ENCODE measurements at places on chromosomes 6 and 20.

DNA sequence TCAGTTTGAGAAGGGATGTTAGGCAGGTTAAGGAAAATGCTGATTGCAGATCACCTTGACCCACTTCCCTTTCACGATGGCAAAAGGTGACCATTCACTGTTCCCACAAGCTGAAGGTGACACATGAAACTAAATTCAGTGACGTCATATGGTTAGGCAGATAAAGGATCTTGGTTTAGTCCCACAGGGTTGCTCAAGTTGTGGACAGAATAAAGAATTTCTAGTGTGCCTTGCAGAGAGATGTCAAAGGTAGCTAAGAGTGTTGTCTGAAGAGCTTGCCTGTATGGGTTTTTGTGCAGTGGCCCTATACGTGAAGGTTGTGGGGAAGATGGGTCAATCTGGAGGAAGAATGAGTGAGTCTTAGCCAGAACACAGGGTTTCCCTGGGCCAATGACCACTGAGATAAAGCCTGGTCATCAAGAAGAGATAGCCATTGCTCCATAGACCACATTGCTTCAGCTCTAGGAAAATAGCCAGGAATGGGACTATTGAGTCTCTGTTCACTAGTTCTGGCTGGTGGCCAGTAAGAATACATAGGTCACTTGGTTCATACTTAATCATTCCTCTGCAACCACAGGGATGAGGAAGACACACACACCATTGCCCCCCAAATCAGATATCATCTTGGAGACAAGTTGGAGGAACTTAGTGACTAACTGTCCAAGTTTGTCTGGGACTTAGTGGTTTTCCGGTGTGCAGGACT, 148.5 kb upstream of the ATXN1 start:
- no peak for DNase-seq

DNA sequence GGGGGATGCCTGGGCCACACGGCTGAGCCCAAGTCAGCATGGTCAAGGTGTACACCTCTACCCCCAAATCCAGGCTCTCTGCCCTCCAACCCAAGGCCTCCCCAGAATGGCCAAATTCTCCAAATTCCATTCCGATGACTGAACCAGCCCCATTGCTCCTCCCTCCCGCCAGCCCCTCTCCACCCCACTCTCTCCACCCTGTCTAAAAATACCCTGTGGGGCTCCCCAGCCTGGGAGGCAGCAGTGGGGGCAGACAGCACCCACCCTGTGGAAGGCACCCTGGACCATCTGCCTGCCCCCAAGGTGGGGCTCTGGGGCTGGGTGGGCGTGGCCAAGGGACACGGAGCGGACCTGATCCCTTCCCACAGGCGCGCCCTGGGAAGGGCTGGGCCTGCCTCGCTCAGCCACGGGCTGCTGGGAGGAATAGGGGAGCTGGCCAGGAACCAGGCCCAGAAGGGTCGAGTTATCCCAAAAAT, 11.4 kb downstream of the TEAD3 start:
- no peak for DNase-seq

DNA sequence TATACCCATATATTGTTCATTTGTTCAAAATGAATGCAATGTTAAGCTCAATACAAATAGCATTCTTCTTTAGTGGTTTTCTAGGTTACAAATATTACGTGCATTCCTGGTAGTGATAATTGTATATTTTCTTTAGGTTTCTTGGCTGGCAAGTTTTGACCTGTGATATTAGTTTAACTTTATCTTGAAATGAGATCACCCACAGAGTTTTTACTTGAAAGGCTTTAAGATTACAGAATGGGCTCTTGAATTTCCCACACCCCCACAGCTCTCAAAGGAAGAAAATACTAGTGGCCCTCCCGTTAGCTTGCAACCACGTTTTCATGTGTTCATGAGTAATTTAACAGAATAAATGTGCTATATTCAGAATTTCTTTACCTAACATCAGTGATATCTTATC, 1315.5 kb upstream of the GJE1 start:
- DNase-seq = no peak

DNA sequence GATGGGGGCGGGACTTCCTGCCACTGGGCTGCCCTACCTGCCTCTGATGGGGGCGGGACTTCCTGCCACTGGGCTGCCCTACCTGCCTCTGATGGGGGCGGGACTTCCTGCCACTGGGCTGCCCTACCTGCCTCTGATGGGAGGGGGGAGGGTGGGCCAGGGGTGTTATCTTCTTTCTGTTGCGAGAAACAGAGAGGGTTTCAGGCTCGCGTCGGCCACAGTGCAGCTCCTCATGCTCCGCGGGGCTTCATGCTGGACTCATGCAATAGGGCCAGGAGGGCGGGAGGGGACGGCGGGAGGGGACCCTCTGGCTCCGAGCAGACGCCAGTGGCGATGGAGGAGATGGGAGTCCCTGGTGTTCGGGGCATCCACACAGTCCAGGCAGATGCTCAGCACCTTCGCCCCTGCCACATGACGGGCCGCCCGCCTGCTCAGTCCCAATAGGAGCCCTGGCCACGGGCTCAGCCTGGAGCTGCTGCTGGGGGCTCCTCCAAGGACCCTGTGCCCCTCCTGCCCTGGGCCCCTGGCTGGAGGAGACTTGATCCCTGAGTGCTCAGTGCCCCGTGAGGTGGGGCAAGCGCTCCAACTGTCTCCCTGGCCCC, 48.8 kb upstream of the CHRNA4 start:
- DNase-seq = no peak

DNA sequence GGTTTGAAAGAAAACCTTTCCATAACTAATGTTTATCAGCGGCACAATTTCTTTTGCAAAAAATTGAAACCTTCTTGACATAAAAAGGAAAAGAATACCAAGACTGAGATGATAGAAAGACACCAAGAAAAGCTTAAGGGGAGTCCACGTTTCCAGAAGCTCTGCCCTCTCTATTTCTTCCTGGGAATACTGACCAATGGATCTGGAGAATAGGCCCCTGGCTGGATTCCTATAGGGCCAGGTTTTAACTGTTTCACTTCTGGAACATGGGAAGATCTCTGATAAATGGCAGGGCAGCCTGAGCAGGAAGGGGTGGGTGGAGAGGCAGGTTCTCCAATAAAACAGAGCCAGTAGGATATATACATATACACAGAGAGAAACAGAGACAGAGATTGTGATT, 413.4 kb upstream of the JARID2 start:
- DNase-seq = no peak

DNA sequence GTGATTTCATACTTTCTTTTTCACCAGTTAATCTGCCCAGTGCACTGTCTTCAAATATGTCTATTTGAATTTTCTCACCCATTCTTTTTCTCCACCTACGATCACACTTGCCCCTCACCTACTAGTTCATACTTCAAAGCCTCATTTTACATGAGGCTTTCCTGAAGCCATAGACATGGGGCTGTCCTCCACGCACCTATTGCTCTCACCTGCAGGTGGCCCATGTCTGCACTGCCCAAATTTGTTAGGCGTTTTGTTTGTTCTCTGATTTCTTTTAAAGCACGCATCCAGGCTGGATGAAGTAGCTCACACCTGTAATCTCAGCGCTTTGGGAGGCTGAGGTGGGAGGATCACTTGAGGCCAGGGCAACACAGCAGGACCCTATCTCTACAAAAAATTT, 106.8 kb upstream of the RIPOR2 start:
- no peak for DNase-seq

DNA sequence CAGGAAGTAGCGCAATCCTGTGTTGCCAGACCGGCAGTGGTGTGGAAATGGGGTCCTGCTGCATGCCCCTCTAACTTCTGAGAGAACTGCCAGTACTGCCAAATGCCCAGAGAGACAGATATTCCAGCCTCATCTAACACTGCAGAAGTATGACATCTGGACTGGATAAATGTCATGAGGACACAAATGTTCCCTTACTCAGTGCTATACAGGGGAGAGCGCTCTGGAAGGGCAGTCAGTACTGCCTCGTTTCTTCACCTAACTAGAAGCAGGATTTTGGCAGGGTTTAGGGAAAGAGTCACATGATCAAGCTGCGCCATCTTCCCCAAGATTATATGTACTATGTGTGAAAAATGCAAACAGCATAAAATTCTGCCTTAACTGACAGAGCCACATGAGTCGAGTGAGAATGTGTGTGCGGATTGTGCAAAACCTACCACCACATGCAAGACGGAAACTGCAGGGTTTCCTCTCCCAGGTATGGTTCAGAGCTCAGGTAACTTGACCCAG, 59.7 kb downstream of the B4GALT5 start:
- peak; percentile 50 for DNase-seq

DNA sequence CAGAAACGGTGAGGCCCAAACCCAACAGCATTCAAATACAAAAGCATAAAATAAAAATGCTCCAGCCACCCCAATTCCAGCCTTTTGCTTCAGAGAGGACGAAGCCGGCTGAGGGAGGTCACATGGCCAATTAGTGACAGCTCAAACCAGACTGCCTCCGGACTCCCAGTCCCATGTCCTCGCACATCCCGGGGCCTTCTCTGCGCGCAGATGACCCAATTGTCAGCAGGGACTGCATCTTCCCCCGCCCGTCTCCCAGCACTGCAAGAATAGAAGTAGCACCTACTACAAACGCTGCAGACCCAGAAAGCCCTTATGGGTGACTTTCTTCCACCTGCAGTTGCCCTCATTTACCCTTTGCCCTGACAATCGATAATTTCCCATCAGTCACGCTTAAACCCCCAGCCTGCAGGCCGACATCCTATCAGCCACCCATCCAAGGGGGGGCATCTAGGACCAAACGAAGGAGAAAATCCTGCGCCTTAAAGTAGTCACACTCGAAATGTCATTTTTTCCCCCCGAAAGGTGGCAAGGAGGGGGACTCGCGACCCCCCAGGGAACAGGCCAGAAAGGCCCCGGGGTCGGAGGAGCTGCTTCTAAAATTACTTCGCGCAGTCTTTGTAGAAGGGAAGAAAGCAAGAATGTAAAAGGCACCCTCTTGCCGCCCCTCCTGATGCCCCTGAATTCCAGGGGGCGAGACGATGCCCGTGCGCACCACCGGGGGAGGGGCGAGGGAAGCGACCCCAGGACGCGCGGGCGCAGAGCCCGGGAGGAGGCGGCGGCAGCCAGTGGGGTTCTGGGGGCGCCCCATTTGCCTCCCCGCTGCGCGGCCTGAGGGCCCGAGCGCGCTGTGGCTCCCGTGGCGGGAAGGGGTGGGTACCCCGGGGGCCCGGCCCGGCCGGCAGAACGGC, 792 bp downstream of the SLC23A2 start:
- DNase-seq = no peak

DNA sequence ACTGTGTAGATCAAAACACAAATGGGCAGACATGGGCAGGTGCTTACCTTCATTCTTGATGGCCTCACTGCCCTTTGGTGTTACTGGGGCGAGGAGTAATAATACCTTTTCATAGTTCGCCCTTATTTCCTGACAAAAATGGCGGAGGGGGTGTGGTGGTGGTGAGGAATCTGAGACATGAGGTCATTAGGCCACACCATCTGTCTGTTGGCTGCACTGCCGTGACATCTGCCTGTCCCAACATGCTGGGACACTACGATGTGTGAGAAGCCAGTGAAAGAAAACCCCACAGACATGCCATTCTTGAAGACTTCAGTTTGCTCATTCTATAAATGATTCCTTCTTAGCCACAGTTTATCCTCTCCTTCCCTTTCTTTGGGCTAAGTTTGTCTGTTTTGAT, 13.4 kb upstream of the MAPRE1 start:
- DNase-seq = no peak

DNA sequence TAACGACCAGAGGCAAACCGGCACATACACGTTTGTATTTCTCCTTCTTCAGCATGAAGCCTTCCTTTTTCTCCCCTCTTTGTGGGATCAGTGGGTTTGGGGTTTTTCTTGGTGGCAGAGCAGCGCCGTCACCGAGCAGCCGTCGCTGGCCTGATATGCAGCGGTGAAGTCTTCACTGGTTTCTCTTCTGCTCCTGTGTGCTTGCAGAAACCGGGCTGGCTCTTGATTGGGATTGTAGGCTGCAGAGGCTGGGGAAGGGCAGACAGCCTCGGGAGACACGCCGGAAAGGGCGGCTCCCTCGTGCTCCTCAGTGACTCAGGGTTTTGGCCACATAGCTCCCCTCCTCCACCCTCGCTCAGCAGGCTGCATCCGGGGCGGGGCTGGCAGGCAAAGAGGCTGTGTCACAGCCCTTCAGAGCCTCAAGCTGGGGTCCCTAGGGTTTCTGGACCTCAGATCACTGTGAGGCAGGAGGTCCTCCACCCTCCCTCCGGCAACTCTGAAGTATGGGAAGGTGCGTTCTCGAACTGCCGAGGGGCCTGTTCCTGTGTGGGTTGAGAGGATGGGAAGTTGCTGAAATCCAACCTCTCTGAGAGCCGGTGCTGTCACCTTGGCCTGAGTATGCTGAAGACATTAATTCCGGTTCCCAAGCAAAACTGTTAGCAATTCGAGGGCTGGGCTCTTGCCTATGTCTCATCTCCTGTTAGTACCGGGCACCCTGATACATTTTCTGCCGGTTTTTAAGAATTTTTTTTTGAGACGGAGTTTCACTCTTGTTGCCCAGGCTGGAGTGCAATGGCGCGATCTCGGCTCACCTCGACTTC, 24.2 kb downstream of the NQO2 start:
- peak; percentile 97 for DNase-seq

- no peak for DNase-seq
These were observed 83.7 kb downstream of the STXBP5 start for GRCh38 chr6:147287869-147288271.

DNA sequence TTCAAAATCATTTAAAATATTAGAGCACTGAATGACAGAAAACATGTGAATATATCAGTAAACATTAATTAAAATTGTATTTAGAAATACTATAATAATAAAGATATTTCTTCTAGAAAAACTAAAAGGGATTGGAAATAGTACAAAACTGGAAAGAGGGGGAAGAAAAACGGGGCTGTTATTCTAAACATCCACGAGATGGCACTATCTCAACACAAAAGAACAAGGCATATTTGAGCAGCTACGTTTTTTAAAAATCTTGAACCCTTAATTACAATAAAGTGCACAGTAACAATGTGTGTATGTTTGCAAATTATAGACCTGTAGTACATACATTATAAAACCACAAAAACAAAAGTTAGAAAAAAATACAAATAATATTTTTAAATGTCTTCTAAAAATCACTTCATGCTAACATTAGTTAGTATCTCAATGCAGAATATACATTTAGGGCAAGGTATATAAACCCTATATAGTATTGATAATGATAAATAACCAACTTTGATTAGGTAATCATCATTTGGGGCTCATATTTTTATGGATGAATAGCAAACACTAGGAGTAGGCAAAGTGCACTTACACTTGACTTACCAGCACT, 42.5 kb upstream of the PNISR start:
- no peak for DNase-seq

DNA sequence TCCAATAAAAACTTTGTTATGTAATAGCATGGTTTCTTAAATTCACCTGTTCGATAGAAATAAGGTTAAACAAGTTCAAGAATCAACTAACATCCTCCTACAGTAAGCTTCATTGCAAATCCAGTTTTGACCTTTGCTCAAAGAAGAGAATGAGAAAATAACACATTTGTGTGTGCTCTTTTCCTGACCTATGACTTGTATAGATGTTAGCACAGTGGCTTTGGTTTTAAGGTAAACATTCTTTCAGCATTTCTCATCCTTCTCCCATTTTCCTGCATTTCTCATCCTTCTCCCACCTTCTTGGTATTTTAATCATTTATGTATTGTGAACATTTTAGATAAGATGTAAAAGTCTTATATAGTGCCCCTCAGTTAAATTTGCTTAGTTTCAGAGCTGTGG, 73.9 kb downstream of the PLCB1 start:
- DNase-seq = no peak

- DNase-seq = no peak
These were observed 14.2 kb downstream of the E2F3 start for GRCh38 chr6:20415712-20416454.

GRCh38 chr6:158536891-158537798, 22.7 kb upstream of the TMEM181 start:
- no peak for DNase-seq

Measured in HL-60 (cell line).